ENCODE measurements at places on chromosomes 13 and 19.

- DNase-seq, result no peak
Observed at GRCh38 chr19:36685835-36686234, 1.6 kb upstream of the ZNF567 start.

GRCh38 chr13:94329277-94329676, 150.2 kb downstream of the DCT start:
- peak; percentile 43 for DNase-seq

DNA sequence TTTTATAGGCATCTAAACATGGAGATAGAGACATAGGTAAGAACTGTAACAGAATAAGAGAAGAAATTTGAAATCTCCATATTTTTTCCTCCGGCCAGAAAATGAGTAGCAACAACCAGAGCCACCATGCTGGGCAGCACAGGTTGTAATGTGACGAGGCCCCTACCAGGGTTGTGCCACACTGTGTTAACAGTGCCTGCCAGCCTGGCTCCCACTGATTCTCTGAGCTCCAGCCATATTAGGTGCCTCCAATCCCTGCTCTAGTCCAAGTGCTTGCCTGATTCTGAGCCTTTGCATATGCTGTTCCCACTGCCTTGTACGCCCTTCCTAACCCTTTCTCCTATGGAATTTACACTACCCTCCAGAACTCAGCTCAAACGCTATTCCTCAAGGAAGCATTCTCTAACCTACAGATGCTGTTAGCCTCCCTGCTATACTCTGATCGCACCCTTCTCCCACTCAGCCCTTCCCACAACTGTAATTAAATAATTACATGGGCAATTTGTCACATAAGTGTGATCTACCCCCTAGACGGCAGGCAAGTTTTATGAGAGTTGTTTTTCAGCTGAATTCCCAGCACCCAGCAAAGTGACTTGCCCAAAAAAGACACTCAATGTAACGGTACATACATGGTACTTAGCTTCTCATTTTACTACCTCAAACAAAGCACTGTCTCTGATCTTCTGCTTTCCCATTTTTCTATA, 37.6 kb upstream of the STARD13 start:
- DNase-seq, result no peak

DNA sequence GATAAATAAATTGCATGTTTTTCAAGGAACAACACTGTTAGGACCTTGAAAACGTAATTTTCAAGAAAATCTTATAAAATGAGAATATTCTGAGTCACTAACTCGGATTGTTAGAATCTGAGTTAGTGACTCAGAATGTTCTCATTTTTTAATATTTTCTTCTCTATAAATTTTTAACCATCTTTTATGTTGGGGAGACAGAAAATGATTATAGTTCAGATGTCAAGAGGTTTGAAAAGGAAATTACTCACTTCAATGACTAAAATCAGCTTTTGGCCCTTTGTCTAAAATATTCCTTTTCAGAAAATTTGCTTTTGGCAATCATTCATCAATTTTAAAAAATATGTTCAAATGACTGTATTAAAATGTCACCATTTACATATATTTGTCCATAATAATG, 264.2 kb upstream of the EDNRB start:
- DNase-seq, result no peak

GRCh38 chr13:29511106-29511796, 84.2 kb downstream of the SLC7A1 start:
- no peak for DNase-seq

DNA sequence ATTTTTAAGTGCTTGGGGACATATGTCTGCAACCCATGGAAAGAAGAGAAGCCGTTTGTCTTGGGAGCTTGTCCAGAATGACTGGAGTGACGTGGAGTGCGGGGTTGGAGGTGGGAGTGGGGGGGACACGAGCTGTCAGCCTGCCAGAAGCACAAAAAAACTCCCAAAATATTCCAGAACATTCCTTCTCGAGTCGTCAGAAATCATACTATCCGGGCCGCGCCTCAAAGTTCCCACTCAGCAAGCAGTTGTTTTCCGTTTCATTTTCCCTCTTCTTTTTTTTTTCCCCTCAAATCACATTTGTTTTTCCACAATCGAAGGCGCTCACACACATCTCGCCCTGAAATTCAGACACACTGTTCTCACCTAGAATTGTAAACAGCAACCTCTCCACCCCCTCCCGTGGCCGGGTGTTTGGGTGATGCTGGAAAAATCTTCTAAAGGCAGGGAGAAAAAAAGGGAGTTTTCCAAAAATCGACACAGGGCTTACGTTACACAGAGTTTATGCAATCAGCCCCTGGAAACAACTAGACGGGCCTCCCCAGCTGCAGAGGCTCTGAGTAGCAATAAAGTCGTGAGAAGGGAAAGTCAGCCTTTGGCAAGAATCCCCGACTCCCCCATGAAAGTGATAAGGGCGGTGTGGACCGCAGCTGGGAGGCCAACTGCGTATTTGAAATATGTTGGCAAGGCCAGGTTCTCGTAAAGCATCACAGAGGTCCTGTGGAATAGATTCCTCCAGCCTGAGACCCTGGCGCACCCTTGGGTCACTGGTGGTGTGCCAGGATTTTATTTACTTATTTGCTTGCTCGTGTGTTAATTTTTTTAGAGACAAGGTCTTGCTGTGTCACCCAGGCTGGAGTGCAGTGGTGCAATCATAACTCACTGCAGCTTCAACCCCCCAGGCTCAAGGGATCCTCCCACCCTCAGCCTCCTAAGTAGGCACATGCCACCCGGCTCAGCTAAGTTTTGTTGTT, 31.2 kb upstream of the KLF2 start:
- peak; percentile 75 for DNase-seq

DNA sequence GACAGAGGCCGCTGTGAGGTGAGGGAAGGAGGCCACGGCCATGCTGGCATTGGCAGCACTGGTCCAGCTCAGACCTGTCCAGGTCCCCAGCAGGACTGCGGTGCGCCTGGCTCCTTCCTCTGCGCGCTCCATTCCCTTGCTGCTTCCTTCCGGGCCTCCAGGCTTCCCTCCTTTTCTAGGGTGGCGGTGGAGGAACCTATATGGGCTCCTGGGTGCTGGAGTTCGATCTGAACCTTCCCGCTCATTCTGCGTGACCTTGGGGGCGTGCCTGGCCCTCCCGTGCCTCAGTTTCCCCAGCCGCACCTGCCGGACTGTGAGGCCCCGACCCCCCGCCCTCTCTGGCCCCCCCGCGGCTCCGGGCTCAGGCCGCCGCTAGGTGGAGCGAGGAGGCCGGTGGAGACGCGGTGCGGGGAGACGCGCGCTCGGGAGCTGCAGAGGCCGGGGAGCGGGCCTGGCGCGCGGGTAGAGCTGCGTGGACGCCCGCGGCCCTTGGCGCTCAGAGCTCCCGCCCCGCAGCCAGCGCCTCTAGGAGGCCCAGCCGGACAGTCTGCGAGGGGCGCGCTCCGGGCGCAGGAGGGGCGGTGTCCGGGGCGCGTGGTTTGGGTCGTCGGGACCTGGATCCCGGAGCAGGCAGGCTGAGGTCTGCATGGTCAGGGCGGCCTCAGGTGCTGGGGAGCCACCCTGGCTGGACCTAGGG, 29.9 kb downstream of the EFNA2 start:
- DNase-seq, result peak; percentile 76

DNA sequence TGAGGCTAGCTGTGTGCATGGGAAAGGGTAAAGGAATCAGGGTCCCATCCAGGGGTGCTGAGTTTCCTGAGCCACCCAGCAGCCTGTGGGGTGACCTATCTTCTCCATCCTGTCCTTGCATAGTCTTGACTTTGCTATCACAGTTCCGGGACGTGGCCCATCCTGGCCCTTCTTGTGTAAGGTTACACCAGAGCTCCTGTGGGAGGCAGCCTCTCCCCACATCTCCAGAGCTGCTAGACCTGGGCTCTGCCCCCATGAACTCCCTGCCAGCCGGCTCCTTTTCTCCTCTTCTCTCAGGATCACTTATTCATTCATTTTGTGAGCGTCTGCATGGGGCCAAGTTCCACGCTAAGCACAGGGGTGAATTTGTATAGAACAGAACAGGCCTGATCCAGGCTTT, 238.9 kb downstream of the TSHZ3 start:
- peak; percentile 28 for DNase-seq

GRCh38 chr13:94599877-94600276, 1.8 kb upstream of the GPR180 start:
- no peak for DNase-seq

- DNase-seq, result peak; percentile 75
Observed at GRCh38 chr13:43303033-43303729, 279.8 kb downstream of the DNAJC15 start.

- DNase-seq, result peak; percentile 91
Observed at GRCh38 chr13:57629821-57630235, 1.7 kb upstream of the PCDH17 start.

DNA sequence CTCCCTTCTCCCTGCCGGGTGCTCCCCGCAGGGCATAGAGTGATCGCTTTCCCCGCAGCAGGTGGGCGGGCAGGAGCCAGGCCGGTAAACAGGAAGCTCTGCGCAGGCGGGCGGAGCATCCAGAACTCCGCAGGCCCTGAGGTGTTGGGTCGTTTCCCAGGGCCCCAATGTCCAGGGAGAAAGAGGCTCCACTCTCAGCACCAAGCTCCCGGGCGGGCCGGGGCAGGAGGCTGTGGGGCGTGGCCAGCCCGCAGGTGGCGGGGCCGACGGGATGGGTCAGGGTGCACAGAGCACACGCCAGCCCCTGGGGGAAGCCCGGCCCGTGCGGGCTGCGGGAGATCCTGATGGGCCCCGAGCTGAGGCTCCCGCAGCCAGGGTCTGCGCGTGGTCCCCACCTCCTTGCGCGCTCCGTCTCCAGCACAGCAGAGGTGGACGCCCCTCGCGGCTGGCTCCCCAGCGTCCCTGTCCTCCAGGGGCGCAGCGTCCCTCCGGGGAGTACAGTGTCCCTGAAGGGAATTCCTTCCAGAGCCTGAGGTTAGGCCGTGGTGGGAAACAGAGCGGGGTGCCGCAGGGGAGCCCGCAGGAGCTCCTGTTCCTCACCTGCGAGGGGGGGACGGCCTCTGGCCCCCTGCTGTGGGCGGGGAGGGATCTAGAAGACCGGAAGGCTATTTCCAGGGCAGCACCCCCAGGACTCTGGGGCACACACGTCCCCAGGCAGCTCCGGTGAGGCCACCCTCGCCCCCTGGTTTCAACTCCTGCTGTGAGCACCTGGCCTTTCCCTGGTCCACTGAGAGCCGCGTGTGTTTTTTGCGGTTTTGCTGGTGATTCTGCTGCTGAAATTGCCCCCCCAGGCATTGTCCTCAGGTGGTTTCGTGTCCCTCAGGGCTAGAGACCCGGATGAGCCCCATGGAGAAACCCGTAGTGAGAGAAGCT, 12.2 kb downstream of the PIP5K1C start:
- no peak for DNase-seq

DNA sequence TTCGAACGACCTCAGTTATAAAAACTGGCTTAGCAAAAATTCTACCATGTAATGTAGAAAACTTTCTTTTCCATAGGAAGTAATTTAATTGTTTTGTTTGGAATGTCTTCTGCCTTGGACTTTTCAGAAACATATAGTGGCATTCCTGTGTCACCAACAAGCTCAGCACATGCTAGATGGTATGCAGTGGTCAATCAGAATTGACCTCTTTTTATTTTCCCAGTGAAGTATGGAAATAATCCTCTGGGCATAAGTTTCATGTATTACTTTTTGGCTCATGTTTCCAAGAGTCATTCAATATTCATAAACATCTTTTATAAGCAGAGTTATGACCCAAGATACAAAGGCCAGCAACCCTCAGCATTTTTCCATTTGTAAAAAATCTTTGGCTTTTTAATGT, 33.6 kb downstream of the NALCN start:
- no peak for DNase-seq

DNA sequence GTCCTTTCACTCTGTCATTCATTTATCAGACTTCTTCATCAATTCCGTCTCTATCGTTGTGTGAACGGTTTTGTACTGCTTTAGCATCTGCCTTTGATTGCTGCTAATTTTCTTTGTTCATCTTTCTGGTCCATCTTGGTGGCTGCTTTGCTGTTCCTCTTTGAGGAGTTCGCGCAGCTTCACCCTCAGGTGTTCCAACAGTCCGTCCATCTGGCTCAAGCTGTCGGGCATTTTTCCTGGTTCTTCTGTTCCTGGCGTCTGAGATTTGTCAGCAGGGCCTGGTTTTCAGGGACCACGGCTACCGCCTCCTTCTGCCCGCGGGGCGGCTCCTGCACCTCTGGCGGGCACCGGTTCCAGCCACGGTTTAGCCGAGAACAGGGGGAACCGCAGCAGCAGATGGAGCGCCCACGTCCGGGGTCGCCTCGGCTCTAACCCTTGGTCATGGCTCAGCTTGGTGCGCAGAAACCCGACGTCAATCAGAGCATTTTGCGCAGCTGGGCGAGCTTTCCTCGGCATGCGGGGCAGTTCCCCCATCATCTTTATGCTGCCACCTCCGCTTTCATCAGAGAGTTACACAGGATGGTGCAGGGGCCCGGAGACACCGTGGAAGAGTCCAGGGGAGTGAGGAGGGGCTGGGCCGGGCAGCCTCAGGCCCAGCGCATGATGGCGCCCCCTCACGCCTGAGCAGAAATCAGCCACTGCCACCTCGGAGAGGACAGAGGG, 89.5 kb downstream of the ZNF100 start:
- DNase-seq, result peak; percentile 46

- peak; percentile 64 for DNase-seq
Observed at GRCh38 chr19:45152504-45153338, 8.1 kb downstream of the NKPD1 start.

GRCh38 chr19:28482221-28482620, 730.7 kb downstream of the UQCRFS1 start:
- DNase-seq, result no peak

GRCh38 chr13:50006426-50007135, 8.7 kb upstream of the KCNRG start:
- DNase-seq, result no peak

- no peak for DNase-seq
Observed at GRCh38 chr19:58058467-58058866, 615 bp upstream of the ZNF135 start.

- no peak for DNase-seq
Observed at GRCh38 chr13:98505217-98505616, 71.7 kb downstream of the STK24 start.

- no peak for DNase-seq
Observed at GRCh38 chr13:43339805-43340550, 316.6 kb downstream of the DNAJC15 start.

DNA sequence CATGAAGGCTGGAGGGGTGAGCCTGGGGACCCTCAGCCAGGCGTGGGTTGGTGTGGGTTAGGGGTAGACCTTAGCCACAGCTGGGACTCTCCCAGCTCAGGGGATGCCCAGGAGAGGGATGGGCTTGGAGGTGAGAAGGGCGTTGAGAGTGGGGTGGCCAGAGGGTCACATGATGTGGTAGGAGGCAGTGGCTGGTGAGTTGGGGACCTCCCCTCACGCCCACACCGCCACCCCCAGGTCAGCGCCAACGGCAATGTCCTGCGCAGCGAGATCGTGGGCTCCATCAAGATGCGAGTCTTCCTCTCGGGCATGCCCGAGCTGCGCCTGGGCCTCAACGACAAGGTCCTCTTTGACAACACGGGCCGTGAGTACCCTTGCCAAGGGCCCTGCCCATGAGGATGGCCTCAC, 28.5 kb downstream of the AP1M1 start:
- DNase-seq, result no peak

Data from left ventricle myocardium superior (tissue), 1 donor.